ENCODE measurements at places on chromosomes 4 and X.

GRCh38 chr4:155822572-155822971, 43.5 kb downstream of the ASIC5 start:
- no peak for DNase-seq

DNA sequence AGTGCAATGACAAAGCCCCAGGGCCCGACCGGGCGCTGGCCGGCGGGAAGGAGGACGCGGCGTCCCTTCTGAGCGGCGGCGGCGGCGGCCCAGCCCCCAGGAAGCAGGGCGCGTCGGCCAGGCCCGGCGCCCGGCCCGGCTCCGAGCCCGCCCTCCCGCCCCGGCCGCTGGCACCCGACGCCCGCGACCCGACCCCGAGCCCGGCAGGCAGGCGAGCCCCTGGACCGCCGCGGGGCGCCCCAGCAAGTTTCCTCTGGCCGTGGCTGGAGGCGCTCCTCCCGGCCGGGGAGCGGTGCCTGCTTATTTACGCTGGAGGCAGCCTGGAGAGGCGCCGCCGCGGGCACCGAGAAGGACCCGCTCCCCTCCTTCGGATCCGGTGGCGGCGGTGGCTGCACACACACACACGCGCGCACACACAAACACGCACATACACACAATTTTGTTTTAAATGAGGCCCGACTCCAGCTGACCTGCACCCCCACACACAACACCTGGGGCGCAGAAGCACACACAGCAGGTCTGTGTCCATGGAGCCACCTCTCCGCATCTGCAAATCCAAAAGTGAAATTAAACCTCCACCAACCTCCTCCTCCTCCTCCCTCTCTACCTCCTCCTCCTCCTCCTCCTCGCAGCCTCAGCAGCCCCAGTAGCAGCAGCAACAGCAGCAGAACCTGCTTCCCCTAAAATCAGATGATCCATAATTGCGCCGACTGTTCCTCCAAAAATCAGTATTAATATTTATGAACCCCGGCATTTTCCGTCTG, 669 bp downstream of the IRF2 start:
- peak; percentile 36 for DNase-seq

- no peak for DNase-seq
Measured at GRCh38 chr4:37876156-37876555, 14.7 kb upstream of the TBC1D1 start.

- no peak for DNase-seq
Measured at GRCh38 chr4:535181-535923, 36.3 kb downstream of the PIGG start.

DNA sequence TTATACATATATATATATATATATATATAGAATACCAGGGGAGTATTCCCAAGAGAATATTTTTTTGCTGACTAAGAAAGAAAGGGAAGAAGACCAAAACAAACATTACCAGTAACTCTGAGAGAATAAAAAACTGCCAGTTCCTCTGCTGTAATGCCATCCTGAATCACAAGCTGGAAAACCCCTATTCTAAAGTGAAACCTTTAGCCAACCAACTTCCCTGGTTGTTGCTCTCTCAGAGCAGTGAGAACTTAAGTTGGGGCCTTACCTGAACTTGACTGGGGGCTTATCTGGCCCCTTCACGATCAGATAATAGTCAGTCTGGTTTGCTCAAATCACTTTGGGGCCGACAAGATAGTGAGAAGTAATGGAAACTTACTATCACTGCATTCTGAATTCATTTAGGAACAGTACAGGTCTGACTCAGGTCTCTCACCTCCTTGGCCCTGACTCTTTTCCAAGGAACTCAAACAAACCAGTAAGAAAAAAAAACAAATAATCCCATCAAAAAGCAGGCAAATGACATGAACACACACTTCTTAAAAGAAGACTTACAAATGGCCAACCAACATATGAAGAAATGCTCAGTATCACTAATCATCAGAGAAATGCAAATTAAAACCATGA, 62.5 kb downstream of the CD40LG start:
- DNase-seq, result no peak

GRCh38 chrX:124592744-124593143, 246.4 kb downstream of the SH2D1A start:
- no peak for DNase-seq

- no peak for DNase-seq
Measured at GRCh38 chrX:41014776-41015360, 70.4 kb upstream of the USP9X start.

DNA sequence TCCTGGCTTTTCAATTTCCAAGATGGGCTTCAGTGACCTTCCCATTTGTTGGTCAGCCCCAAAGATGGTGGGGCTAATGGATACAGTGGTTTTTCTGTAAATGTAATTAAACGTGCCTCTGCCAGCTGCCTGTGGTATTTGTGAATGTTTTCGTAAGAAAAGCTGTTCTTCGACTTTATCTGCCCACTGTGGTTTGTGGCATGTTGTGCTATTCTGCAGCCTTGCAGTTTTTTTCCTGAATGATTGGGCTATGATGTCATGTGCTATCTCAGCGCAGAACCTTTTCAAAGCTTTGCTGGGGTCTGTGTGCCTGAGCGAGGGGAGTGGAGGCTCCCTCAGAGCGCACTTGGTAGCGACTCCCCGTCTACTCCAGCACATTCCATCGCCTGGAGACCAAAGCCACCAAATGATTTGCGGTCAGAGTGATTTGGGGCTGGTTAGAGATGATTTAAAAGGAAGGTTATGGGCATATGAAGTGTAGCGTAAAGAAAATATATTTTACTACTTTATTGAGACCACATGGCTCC, 137.5 kb downstream of the PALLD start:
- no peak for DNase-seq

GRCh38 chrX:97308171-97308570, 424.5 kb downstream of the RPA4 start:
- no peak for DNase-seq

DNA sequence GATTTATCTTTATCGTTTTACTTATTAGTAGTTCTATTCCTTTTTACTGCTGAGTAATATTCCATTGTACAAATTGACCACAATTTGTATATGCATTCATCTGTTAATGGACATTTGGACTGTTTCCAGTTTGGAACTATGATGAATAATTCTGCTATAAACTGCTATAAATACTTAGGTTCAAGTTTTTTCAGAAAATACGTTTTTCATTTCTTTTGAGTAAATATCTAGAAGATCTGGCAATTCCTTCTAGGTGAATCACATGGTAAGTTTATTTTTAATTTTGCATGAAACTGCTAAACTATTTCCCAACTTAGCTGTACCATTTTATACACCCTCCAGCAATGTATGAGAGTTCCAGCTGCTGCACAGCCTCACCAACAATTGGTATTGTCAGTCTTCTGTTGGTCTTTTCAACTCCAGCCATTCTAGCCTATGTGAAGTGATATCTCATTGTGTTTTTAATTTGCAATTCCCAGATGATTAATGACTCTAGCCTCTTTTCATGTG, 22.2 kb downstream of the LIN54 start:
- no peak for DNase-seq

GRCh38 chr4:142201041-142201440, 564.7 kb downstream of the IL15 start:
- no peak for DNase-seq
